ENCODE measurements at places on chromosomes 6 and 20.

- no peak for DNase-seq
Measured at GRCh38 chr20:16005021-16005914, 568.0 kb downstream of the KIF16B start.

- peak; percentile 75 for DNase-seq
Measured at GRCh38 chr6:168035098-168035660, 37.7 kb downstream of the KIF25 start.

- no peak for DNase-seq
Measured at GRCh38 chr20:63446216-63447024, 26.0 kb downstream of the KCNQ2 start.

GRCh38 chr6:31396422-31397152, 6.8 kb upstream of the MICA start:
- DNase-seq: peak; percentile 76

DNA sequence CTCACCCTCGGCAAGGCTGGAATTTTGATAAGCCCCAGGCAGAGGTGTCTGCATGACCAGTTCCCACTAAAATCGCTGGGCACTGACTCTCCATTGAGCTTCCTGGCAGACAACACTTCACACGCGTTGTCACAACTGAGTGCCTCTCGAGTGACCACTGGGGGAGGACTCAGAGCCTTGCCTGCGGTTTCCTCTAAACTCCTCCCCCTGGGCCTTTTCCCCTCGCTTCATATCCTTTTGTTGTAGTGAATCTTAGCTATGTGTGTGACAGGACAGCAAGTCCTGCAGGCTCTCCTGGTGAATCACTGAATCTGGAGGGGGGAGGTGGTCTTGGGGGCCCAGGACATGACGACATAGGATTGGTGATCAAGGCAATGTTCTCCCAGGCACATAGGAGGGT, 670.8 kb downstream of the PRKN start:
- DNase-seq: peak; percentile 77

- no peak for DNase-seq
Measured at GRCh38 chr20:16369441-16369840, 203.8 kb downstream of the KIF16B start.

GRCh38 chr20:54063992-54064676, 6.3 kb downstream of the BCAS1 start:
- DNase-seq: no peak

DNA sequence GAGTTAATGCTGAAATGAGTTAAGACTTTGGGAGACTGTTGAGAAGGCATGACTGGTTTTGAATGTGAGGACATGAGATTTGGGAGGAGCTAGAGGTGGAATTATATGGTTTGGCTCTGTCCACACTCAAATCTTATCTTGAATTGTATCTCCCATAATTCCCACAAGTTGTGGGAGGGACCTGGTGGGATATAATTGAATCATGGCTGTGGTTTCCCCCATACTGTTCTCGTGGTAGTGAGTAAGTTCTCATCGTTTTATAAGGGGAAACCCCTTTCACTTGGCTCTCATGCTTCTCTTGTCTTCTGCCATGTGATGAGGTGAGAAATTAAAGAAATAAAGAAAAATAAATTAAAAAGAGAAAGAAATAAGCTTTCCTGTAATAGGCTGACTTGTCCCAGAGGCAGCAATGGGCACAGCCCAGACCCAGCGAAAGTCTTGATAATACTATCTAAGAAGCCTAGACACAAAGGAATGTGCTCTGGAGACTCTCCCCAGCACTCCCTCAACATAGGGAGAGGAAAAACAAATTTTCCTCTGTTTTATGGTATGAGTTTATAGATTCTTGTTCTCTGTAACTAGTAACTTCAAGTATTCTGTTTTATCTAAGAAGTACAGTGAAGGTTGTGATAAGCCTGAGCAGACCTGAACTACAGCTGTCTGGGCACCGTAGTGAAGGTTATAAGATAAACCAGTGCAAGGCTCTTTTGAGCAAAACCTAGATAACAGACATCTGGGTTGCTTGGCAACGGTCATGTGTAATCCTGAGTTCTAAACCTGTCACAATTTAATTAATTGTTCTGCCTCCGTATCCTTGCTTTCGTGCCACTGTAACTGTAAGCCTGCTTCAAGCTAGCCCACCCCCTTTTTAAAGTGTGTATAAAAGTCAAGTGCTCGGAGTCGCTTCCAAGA, 88.9 kb upstream of the ECI2 start:
- DNase-seq: peak; percentile 32

DNA sequence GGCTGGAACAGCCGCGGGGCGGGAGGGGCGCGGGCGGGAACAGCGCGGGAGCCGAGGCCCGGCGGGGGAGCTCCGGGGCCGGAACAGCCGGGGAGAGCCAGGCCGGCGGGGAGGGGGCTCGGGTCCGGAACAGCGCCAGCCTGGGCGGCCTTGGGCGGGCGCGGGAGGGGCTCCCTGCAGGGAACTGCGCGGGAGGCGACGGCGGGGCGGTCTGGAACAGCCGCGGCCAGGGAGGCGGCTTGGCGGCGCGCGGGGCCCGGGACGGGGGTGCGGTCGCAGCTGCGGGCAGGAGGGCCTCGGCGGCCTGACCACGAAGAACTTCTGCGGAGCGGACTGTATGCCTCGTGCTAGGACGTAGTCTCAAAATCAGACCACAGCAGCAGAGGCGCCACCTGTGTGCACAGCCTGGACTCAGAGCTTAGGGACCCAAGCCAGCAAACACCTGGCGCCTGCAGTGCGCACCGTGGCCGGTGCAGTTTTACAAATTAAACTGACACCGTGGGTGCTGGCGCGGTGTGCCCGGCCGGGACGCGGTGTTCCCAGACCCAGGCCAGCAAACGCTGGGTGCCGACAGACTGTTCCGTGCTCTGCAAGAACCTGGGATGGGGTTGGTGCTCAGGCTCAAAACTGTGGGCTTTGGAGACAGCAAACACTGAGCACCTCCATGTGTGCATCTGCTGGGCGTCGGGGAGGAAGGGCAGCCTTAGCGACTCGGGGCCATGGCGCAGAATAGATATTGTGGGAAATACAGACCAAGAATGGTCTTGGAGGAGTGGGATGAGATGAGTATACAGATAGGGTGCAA, 572 bp downstream of the ZNF341 start:
- peak; percentile 83 for DNase-seq

DNA sequence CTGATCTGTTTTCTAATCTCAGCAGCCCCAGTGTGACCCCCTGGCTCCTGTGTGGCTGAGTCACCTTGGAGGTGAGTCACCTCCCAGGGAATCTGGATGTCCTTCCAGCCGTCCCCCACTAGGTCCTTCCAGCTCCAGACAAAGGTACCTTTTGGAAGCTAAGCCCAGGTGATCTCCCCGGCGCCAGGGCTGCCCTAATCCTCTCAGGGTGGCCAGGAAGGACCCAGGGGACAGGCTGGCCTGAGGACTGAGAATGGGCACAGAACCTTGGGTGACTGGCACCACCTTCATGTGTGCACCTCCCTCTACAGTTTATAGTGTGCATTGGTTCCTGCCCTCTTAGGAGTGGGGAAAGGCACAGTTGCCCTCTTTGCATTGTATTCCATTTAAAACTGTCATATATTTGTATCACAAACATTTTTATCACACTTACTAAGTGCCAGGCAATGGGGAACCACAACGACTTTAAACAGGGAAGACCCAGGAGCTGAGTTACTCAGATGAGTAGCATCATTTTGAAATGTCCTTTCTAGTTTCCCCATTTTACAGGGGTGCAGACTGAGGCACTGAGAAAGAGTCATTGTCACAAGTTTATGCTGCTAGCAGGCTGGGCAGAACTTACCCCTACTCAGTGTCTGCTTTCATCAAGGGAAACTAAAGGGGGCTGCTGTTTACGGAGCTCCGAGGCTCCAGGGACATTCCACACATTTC, 2.6 kb upstream of the BPIFB4 start:
- DNase-seq: no peak

DNA sequence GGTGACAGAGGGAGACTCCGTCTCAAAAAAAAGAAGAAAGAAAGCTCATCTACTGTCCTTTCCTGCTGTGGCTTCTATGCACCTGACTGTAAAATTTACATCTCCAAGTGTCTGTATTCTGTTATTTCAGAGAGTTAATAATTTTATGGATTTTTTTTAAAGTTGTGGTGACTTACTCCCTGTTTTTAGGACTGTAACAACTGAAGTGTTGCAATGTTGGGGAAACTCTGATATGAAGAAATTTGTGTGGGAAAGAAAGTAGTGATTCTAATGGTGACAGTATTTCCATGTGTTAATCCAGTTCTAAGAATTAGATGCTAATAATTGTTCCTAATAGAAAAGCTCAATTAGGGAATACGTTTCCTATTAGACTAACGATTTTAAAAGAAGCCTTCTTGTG, 27.4 kb downstream of the STX11 start:
- no peak for DNase-seq

DNA sequence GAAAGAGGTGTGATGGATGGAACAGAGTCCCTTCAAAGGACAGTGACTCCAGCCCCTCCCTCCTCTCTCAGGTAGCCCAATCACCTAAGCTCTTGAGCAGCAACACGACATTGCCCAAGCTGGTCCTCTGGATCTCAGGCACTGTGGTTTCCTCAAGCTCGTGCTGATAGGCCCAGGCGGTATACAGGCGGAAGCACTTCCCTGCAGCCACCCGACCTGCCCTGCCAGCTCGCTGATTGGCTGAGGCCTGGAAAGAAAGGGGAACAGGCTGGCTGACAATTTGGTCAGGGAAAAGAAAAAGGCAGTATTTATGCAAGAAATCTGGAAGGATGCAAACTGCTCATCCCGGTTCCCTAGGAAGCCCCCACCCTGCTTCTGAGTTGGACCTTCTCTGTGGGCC, 9.6 kb downstream of the C6orf136 start:
- DNase-seq: no peak

GRCh38 chr6:32700391-32701040, 34.1 kb upstream of the HLA-DQB1 start:
- peak; percentile 52 for DNase-seq

DNA sequence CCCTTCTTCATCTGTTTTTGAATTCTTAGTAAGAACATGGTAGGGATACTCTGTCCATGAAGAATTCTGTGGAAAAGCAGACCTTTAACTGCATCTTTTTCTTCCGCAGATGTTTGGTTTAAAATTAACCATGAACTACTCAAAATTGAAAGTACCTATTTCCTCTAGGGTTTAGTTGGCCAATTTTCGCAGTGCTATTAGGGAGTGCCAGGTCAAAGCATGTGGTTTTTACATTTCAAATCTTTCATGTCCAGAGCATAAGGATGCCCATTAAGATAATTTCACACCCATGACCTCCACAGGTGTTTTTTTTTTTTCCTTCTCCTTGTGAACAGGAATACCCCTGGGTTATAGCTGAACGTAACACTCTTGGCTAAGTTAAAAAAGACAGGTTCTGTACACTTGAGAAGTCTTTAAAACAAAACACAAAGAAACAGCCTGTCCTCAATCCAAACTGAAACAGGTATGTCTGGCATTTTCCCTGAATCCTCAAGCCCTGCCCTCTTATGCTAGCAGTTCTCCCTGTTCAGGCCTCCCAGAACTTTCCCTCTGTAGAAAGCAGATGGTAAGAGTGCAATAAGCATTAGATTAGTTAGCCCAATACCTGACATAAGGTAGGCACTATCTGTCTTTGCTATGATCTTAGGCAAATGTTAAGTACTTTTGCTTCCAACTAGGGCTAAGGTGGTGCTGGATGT, 67.1 kb downstream of the ELOVL5 start:
- DNase-seq: no peak

DNA sequence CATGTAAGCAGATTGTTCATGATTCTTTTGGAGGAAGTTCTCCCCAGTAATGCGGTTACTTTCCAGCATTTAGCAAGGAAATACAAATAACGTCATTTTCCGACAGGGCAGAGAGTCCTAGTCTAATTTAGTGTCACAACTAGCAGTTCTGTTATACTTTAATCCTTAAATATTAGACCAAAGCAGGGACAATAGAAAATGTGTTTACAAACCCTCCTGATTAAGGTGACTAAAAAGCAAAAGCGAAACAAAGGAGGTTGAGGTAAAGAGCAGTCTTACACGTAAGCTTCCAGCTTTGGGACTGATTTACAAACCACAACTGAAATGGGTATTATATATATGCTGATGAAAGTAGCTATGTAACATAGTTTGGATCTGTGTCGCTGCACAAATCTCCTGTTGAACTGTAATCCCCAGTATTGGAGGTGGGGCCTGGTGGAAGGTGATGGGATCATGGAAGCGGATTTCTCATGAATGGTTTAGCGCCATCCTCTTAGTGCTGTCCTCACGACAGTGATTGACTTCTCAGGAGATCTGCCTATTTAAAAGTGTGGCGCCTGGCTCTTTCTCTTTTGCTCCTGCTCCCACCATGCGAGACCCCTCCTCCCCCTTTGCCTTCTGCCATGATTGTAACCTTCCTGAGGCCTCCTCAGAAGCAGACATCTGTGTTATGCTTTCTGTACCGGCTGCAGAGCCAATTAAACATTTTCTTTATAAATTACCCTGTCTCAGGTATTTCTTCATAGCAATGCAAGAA, 81.9 kb downstream of the PLCB1 start:
- DNase-seq: no peak

All from fibroblast of skin of back (primary cell).